K562 (cell line): ENCODE measurements at places on chromosomes 2 and 18. TPM values are rescaled to one million over a fixed set of nuclear protein-coding genes. Genes with fewer than 3 reads are reported as not detected.

Gene ANKRD30BL
- not detected in 2 replicates for polyA plus RNA-seq

Gene MAP3K19
- 0.29 TPM in 1 of 2 replicates, not detected in the other for polyA plus RNA-seq

Gene CHRNG
- polyA plus RNA-seq: not detected in 2 replicates

Gene REG3G
- not detected in 2 replicates for polyA plus RNA-seq

GRCh38 chr2:236679884-236680860 lies 110.5 kb downstream of the ACKR3 start:
- no peak overlapping the region for H3K4me3 ChIP-seq
- H3K27ac ChIP-seq: no peak overlapping the region
- no peaks in the 10 kb centered on the region for H3K36me3 ChIP-seq
- H3K27me3 ChIP-seq: no peaks in the 10 kb centered on the region
- DNase-seq: no peak
- H3K4me1 ChIP-seq: no peaks in the 10 kb centered on the region

GRCh38 chr2:150188177-150188576 lies 299.3 kb downstream of the RND3 start:
- no peaks in the 10 kb centered on the region for H3K4me1 ChIP-seq
- H3K36me3 ChIP-seq: no peaks in the 10 kb centered on the region
- no peaks in the 10 kb centered on the region; the same call in 1 of the 2 replicates for H3K27me3 ChIP-seq
- no peak overlapping the region for H3K4me3 ChIP-seq

GRCh38 chr18:54948350-54948837 lies 10.9 kb downstream of the CCDC68 start:
- no peak overlapping the region for H3K27ac ChIP-seq
- H3K4me1 ChIP-seq: no peaks in the 10 kb centered on the region
- DNase-seq: no peak
- H3K36me3 ChIP-seq: no peaks in the 10 kb centered on the region
